ENCODE measurements at places on chromosomes 16 and 17.

GRCh38 chr17:57463103-57463885 is 207.0 kb downstream of the MSI2 start:
- peak; percentile 56 for DNase-seq

GRCh38 chr17:79435962-79436361 is 174.9 kb downstream of the RBFOX3 start:
- DNase-seq, result no peak

- DNase-seq, result no peak
Measured at GRCh38 chr17:68594552-68594951, 6.6 kb downstream of the FAM20A start.

- DNase-seq, result no peak
Measured at GRCh38 chr17:51065466-51065865, 55.2 kb downstream of the SPAG9 start.

DNA sequence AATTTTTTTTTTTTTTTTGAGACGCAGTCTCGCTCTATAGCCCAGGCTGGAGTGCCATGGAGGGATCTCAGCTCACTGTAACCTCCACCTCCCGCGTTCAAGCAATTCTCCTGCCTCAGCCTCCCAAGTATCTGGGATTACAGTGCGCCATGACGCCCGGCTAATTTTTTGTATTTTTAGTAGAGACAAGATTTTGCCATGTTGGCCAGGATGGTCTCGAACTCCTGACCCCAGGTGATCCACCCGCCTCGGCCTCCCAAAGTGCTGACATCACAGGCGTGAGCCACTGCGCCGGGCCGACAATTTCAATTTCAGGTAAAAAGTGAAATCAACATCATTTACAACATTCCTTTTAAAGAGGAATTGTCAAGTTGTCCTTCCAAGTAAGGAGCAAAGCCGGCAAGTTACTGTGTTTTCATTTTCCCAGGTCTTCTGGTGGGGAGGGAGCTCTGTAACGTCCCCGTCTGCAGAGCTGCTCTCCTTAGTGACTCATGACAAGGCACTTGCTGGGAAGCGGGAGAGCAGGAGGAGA is 873 bp downstream of the NPLOC4 start:
- no peak for DNase-seq

DNA sequence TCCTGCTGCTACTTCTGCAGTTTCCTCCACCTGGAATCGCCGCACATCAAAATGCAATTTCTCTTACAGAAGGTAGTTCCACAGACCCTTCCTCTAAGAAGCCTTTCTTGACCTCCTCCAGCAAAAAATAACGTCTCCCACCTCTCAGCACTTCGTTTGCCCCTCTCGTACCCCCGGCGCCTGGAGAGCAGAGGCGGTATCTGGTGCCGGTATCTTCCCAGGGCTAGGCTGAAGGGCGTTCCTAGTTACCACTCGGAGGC is 482 bp downstream of the DCTPP1 start:
- DNase-seq, result no peak

DNA sequence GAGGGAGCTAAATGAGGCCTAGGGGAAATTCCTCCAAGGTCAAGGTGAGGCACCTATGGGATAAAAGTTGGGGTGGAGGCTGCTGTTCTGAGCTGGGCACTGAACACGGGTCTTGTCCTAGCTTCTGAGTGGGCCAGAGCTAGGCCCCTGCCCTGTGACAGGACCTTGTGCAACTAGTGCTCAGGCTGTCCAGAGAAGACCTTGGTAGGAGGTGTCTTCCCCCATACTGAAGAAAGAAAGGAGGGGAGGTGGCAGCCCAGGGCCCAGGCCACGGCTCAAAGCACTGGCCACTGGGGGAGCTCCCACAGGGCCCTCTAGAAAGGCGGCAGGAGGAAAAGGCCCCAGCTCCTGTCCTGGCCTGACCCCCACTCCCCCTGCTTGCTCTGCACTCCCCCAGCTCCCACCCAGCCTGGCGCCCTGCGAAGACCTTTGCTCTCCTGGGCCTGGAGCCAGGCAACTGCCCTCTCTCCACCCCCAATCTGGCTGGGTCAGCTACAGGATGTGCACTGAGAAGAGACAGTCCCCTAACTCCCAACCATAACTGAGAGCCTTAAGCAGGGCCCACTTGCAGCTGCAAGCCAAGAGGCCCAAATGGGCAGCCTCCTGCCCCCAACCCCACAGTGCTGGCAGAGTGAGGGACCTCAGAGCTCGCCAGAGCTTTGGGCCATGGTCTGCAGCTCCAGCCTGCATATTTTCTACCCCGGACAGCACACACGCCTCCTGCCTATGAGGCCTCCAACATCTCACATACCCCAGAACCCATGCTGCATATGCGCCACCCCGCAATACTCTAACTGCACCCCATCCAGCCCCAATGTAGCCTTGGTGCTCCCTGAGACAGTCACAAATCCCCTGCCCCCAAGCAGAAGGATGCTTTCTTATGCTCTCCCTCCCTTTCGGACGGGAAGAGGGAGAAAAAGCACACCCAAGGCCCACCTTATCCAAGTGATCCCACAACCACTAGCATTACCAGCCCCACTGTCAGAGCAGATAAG is 15.3 kb downstream of the HSD11B2 start:
- DNase-seq, result no peak

DNA sequence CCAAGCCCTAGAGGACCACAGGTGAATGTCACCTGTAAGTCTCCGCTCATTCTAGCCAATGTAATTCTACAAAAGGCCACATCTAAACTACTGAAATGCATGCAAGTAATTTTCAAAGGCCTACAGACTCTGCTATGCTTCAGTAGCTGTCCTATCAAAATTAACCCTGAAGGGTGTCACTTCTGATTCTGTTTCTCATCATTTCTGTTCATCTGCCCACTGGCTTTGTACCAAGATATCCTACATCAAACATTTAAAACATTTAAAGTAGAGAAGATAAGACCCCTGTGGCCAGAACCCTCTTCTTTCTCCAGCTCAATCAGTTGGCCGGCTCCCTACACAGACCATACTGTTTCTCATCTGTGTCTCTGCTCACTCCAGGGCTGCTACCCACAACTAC is 21.5 kb downstream of the PHF12 start:
- no peak for DNase-seq

DNA sequence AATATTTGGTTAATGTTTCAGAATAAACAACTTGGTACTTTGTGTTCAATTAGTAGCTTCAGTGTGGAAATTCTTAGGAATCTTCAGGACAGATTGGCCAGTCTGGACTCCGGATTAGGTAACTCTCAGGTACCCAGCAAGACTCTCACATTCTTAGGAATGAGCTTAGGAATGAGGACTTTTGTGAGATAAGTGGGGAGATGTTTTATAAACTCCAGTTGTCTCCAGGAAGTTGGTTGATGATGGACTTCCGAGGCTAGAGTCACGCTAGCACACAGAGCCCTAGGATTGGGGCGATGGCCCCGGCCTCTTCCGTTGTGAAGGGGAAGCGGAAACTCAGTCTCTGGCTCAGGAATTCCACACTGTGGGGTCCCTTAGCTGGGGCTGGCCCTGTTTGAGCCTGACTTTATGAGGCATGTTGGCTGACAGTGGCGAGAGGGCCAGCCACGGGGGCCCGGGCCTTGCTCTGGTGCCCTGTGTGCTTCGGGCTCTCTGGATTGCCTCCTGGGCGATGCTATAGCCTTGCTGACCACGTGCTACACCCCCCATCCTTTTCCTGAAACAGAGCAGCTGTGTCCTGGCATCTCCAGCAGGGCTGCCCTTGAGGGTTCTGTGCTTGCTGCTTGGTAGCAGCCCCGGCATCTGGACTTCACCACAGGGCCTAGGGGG is 32.4 kb downstream of the RAB11FIP3 start:
- peak; percentile 13 for DNase-seq

GRCh38 chr17:82300707-82301270 is 16.6 kb downstream of the CD7 start:
- peak; percentile 77 for DNase-seq

DNA sequence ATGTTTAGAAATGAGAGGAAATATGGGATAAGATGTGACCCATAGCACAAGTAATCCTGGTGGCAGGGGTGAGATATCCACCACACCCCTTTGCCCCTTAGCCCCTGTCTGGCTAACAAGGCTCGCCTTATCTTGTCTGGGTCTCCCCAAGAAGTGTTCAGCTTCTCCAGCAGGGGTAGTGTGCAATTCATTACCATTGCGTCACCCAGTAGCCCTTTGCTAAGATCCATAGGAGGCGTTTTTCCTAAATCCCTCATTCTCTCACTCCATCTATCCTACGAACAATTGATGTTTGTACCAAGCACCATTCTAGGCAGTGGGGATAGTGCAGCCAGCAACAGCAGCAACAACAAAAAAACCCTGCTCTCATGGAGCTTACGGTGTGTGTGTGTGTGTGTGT is 30.8 kb downstream of the CCDC42 start:
- DNase-seq, result no peak

- DNase-seq, result no peak
Measured at GRCh38 chr16:28543072-28543471, 4.3 kb upstream of the NUPR1 start.

DNA sequence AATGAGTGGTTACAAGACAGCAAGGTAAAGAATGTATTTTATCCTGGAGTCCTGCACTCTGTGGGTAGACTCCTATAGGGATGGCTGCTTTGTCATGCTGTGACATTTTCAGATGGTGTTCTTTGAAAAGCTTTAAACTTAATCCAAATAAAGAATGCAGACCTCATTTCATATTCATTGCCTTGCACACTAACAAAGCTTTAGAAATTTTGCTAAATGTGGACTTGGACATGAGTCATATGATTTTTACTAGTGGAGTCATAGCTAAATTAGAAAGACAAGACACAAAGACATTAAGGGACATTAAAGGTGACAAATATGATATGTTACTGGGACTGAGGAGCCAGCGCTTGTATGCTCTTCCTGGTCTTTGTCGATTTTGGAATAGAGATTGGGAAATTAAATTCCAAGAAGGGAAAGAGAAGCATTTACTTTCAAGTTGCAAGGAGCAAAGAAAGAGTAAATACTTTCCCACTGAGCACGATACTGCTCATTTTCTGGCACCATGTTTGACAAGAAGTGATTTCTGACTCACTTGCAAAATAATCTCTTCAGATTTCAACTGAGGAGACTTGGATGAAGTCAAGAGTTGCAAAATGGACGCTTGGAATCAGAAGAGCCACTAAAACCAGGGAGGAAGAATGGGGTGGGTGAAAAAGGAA is 152.9 kb upstream of the MYOCD start:
- DNase-seq, result peak; percentile 41

GRCh38 chr17:67245694-67246402 is 852 bp upstream of the HELZ start:
- DNase-seq, result peak; percentile 51

DNA sequence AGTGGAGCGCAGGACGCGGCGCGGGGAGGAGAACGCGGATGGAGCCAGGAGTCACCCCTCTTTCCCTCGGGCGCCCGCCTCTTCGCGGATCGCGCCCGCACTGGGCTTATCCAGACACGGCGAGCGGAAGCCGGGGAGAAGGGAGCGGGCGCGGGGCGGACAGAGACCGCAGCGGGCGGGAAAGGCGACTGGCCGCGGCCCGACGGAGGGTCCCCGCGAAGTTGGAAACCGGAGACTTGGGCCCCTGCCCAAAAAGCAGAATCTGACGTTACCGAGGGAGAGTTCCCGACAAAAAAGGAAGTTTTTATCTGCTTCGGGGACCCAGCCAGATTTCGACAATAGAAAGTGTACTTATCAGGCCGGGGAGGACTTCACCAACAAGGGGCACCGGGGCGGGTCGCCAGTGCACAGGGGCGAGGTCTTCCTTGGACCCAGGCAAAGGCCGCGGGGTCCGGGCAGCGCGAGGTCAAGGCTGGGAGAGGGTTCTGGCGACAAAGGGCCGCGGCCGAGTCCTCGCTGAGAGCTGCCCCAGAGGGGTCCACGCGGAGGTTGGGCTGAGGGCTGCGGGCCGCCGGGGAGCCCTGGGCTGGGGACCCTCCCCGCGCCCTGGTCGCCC is 519 bp downstream of the ST6GALNAC2 start:
- DNase-seq, result peak; percentile 16

DNA sequence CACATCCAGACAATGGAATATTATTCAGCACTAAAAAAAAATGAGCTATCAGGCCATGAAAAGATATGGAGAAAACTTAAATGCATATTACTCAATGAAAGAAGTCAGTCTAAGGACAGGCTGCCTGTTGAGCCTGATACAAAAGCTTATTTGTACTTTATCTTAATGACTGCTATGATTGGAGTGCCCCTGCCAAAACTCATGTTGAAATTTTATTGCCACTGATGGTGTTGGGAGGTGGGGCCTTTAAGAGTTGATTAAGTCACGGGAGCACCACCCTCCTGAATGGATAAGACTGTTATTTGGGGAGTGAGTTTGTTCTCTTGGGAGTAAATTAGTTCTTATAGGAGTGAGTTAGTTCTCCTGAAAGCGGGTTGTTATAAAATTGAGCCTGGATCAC is 9.9 kb downstream of the C17orf67 start:
- DNase-seq, result no peak

GRCh38 chr16:15440852-15441251 is 6.5 kb downstream of the BMERB1 start:
- peak; percentile 69 for DNase-seq

DNA sequence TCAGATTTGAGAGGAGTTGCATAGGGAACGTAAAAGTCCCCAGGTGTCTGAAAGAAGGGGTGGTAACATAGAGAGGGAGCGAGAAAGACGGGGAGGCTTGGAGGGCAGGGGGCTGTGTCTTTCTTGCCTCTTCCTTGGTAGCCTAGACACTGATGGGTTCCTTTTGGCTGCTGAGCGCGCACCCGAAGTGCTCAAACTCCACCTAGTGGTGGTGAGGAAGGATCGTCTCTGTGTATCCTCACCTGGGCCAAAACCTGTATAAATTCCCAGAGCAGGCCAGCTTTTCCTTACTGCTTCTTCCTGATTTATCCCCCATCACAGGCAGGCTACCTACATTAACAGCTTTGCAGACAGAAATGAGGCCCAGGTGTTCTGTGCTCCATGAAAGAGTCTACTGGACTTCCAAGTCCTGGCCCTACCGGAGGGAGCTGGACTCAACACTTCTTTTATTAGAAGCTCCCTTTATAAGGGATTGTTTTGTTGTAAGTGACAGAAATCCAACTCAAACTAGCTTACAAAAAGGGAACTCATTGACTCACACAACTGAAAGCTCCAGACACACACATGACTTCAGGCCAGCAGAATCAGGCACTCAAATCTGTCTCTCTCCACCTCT is 5.5 kb upstream of the SLC25A35 start:
- DNase-seq, result peak; percentile 86

DNA sequence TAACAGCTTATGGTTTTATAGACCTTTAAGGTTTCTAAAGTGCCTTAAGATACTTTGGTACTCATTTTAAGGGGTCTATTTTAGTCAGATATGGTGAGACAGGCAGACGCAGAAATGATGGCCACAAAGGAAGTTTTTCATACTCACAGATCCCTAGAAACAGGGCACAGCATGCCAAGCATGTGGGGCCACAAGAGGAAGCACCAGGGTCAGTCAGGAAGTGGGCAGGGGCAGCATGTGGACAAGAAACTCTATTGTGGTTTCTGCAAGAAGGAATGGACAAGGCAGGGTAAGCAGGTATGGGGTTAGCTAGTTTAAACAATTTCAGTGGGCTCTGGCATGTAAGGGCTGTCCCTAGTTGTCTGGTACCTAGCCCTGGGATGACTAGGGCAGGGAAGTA is 8.5 kb downstream of the EFCAB3 start:
- no peak for DNase-seq

GRCh38 chr17:65774787-65775186 is 213.3 kb upstream of the AXIN2 start:
- DNase-seq, result no peak

- no peak for DNase-seq
Measured at GRCh38 chr17:82231312-82231561, 2.4 kb downstream of the SLC16A3 start.

GRCh38 chr16:63005356-63005755 is 969.1 kb upstream of the CDH8 start:
- DNase-seq, result no peak

GRCh38 chr16:22091721-22092120 is 620 bp upstream of the VWA3A start:
- DNase-seq, result no peak

GRCh38 chr17:77865716-77866115 is 92.8 kb upstream of the TNRC6C start:
- no peak for DNase-seq
